Left renal pelvis (tissue), 4 donors: ENCODE measurements at places on chromosomes 1 and 21. TPM values are rescaled to one million over a fixed set of nuclear protein-coding genes. Genes with fewer than 3 reads are reported as not detected.

Gene OPRD1
- 0.29 TPM for polyA plus RNA-seq

Gene PRCC
- 111 TPM for polyA plus RNA-seq

- DNase-seq: no peak
These were observed 77.9 kb upstream of the KCNJ15 start for GRCh38 chr21:38178653-38179470.

GRCh38 chr1:69195136-69195535, 372.6 kb upstream of the LRRC7 start:
- DNase-seq: no peak

DNA sequence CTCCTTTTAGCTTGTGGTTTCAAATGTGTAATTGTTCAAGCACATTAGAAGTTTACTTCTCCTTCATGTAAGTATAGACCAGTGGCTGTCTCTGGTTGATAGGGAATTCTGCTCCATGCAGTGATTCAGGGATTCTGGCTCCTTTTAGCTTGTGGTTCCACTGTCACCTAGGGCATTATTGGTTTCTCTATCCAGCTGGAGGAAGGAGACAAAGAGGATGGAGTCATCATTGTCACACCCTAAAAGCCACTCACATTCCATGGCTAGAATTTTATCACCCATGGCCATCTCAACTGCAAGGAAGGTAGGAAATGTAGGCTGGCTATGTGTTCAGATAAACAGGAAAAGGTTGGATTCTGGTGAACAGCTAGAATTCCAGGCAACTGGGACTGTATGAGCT, 131.2 kb downstream of the URB2 start:
- DNase-seq: no peak

DNA sequence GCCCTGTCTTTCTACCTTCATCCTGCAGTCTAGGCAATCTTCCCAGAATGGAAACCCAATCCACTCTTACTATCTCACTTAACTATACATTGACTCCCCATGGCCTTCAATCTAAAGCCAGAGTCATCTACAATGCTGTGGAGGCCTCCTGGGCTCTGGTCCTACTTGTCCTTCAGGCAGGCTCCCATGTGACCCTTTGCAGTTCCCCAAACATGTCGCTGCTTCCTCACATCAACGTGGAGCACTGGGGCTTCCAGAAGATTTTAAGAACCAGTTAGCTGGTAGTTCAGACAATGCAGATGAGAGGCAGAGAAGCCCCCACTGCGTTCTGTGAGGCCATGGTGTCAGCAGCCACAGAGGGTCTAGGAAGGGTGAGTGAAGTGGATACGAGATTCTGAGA, 18.6 kb downstream of the LYPD8 start:
- DNase-seq: no peak

GRCh38 chr1:54399765-54400164, 6.4 kb downstream of the SSBP3 start:
- DNase-seq: no peak

- no peak for DNase-seq
These were observed 31.7 kb downstream of the EIF2D start for GRCh38 chr1:206580438-206581113.

GRCh38 chr21:21039624-21040170, 41.5 kb downstream of the NCAM2 start:
- no peak for DNase-seq

DNA sequence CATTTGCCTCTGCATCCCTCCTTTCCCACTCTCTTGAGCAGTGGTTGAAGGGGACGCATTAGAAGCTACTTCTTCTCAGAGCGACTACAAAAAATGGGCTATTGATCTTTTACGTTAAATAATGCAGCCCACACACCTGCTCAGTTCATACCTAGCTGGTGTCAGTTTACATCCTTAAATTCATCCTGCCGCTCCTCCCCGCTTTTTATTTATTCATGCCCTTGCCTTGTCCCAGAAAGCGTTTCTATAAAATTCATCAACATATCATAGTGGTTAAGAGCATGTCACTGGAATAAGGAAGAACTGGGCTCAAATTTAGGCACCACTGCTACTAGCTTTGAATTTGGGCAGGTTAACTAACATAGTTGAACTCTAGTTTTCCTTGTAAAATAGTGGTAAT, 66.0 kb upstream of the TINAGL1 start:
- DNase-seq: no peak

GRCh38 chr1:238658763-238659162, 727.6 kb upstream of the CHRM3 start:
- DNase-seq: no peak
